ENCODE measurements at places on chromosomes 4 and X.

- DNase-seq, result no peak
These were observed 5.6 kb upstream of the ADGRL3 start for GRCh38 chr4:61194571-61194970.

GRCh38 chr4:157821814-157822213 is 351.0 kb downstream of the GASK1B start:
- DNase-seq, result no peak

GRCh38 chr4:131427000-131427399 is 1722.1 kb upstream of the PCDH10 start:
- no peak for DNase-seq

DNA sequence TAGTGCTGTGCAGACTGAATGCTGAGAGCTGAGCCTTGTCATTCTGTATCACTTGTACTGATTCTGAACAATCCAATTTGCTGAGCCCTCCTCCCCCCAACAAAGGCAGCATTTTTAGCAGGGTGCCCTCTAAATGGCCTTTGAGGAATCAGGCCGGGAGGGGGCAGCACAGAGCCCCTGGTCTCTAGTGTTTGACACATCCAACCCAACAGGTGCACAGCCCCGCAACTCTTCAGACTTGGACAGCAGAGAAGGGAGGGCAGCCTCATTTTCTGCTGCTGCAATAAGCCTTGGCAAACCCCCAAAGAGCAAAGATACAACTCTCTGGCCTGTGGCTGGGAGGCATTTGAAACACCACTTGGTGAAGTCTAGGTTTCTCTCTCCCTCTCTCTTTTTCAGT is 3.4 kb downstream of the ATP1B4 start:
- DNase-seq, result peak; percentile 56
